AG08395 (cell line): ENCODE measurements at places on chromosomes 6 and 20.

DNA sequence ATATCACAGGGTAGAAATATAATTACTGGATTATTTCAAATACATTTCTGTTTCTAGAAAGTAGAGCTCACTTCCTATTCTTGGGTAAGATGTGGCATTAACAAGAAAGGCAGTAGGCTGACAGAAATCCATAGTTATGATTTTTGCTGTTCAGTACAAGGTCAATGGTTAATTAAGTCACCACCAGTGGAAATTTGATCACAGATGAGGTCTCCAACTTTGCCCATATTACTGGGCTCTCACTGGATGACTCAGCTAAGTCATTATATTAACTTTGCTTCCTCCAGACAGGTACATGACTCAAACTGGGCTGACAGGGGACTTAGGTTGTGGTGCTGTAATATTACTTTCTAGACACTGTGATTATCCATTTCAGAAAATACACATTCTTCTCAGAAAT is 212.4 kb downstream of the GRIK2 start:
- DNase-seq = no peak

DNA sequence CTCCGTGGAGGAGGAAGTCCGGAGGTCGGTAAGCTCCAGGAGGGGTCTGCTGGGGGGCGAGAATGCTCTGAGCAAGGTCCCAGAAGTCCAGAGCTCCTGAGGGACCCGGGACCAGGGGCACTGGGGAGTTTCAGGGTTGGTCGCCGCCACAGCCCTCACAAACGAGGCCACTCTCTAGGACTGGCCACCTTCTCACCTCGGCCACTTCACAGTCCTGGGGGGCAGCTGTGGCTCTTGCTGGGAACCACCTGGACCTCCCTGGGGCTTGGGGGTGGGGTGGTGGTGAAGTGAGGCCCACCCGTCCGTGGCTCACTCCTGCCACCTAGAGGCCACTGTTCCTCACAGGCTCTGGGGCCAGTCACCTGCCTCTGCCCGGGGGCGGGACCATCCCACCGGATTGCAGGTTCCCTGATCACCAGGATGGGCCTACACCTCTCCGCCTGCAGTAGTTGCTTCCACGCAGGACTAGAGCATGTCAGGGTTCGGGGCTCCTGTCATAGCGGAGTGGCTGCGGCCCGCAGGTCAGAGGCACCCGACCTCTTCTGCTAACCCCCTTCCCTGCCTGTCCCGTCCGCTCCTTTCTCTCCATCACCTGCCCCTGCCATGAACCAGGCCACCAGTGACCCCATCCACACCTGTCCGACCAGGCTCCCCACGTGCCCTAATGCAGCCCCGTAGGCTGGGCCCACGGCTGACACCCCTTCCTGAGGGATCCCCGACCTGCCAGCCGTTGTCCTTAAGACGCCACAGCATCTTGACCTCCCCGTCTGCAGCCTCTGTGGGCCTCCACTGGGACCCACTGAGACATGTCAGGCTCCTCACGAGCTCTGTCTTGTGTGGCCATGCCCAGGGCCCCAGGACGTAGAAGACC is 5.1 kb upstream of the TCEA2 start:
- peak; percentile 82 for DNase-seq

- no peak for DNase-seq
Measured at GRCh38 chr6:68317366-68317765, 317.7 kb upstream of the ADGRB3 start.

GRCh38 chr6:113529196-113529595 is 327.9 kb upstream of the MARCKS start:
- DNase-seq = peak; percentile 35

- no peak for DNase-seq
Measured at GRCh38 chr20:53020376-53020775, 48.2 kb downstream of the TSHZ2 start.

- DNase-seq = no peak
Measured at GRCh38 chr6:79863566-79863965, 83.8 kb downstream of the ELOVL4 start.

DNA sequence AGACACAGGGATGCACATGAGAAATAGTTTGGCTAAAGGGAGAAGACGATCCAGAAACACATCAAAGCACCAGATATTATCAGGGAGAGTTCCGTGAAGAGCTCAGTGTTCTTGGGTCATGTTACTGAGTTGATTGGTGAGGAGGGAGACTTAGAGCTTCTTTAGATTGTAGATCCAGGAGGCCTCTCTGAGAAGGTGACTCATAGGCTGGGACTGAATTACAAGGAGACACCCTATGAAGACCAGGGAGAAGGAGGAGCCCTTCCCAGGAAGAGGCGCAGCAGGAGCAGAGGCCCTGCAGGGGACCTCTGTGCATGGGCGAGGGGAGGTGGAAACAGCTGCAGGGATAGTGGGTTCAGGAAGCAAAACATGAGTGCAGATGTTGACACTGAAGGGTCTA is 196.5 kb downstream of the SLC24A3 start:
- DNase-seq = no peak

- no peak for DNase-seq
Measured at GRCh38 chr20:52779125-52779524, 193.0 kb upstream of the TSHZ2 start.

- DNase-seq = no peak
Measured at GRCh38 chr6:158912655-158913054, 87.3 kb downstream of the RSPH3 start.

DNA sequence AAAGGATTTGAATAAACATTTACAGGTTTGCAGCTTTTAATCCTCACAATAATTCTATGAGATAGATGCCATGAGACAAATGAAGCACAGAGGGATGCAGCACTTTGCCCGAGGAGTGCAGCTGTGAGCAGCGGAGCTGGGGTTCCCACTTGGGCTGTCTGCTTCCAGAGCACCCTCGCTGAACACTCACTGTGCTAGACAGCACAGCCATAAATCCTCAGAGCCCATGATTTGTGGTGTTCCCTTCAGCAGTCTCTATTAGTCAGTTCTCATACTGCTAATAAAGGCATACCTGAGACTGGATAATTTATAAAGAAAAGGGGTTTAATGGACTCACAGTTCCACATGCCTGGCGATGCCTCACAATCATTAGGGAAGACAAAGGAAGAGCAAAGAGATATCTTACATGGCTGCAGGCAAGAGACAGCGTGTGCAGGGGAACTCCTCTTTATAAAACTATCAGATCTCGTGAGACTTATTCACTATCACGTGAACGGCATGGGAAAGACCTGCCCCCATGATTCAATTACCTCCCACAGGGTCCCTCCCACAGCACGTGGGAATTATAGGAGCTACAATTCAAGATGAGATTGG is 25.3 kb upstream of the CTAGE9 start:
- no peak for DNase-seq

- no peak for DNase-seq
Measured at GRCh38 chr20:58892932-58893224, 40.4 kb downstream of the GNAS start.

- DNase-seq = peak; percentile 13
Measured at GRCh38 chr6:130426066-130426721, 60.4 kb downstream of the TMEM200A start.

DNA sequence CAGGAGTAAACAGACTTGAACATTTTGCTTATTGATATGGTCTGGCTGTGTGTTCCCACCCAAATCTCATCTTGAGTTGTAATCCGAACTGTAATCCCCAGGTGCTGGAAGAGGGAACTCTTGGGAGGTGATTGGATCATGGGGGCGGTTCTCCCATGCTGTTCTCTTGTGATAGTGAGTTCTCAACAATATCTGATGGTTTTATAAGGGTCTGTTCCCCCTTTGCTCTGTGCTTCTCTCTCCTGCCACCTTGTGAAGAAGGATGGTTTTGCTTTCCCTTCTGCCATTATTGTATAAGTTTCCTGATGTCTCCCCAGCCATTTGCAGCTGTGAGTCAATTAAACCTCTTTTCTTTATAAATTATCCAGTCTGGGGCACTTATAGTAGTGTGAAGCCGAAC is 40.0 kb downstream of the MYLIP start:
- DNase-seq = no peak

DNA sequence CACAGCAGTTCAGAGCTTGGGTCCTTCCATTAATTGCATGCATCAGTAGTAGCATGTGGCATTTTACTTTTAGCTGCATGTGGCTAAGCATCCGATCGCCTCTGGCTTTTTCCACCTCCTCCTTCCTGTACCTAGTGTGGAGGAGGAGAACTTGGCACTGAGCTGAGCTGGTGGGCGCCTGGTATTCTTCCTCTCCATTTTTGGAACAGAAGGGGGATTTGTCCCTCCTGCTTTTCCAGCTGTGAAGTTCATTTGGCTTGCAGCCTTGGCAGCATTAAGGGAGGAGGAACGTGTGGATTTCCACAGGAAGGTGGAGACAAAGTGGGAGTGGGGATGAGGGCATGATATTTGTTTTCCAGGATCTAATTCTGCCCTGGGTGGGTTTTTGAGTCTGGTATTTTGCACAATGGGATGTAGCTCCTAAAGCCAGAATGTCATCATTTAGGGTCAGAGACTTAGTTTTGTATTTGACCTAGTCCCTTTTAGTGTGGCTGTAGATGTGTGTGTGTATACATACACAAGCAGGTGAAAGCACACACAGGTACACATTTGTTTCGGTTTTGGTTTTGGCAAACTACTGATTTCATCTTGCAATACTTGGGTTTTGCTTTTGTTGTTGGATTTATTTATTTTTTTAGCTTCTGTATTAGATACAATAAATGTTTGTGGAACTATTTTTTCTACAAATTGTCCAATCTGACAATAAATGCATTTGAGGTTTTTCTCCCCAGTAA is 90.0 kb downstream of the SASH1 start:
- DNase-seq = no peak

DNA sequence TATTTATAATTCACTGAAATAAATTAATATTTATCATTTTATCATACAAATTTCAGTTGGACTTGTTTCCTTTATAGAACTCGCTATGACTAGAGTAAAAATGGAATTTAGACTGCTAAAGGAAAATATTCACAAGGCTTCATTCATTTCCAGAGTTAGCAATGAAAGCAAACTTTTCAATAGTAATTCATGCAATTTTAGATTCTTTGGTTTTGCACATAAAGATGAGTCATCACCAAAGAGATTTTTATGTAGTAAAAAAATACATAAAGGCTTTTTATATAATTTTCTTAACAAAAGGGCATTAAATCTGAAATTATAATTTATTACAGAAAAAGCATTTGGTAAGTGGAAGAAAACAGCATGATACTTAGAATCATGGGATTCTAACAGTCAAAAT is 37.2 kb upstream of the STXBP5 start:
- DNase-seq = no peak

GRCh38 chr6:1868561-1869261 is 259.0 kb downstream of the FOXC1 start:
- no peak for DNase-seq

- DNase-seq = peak; percentile 28
Measured at GRCh38 chr6:137799950-137800568, 67.0 kb upstream of the TNFAIP3 start.

GRCh38 chr6:87164506-87164905 is 9.1 kb downstream of the ZNF292 start:
- DNase-seq = no peak

- DNase-seq = no peak
Measured at GRCh38 chr20:45153752-45154151, 20.9 kb upstream of the PI3 start.

DNA sequence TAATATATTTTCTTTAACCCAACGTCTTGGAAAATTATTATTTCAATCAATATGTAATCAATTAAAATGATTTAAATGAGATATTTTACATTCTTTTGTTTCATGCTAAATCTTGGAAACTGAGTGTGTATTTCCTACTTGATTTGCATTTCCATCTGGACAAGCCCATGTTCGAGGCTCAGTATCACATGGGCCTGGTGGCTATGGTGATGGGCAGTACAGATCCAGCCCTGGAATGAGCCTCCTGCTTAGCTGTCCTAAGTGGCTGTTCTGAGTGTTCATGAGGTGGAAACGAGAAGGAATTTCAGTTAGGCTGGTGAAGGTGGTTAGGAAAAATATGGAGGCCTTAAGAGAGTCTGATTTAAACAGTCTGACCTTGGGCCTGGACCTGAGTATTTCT is 73.0 kb upstream of the ATXN1 start:
- DNase-seq = no peak

DNA sequence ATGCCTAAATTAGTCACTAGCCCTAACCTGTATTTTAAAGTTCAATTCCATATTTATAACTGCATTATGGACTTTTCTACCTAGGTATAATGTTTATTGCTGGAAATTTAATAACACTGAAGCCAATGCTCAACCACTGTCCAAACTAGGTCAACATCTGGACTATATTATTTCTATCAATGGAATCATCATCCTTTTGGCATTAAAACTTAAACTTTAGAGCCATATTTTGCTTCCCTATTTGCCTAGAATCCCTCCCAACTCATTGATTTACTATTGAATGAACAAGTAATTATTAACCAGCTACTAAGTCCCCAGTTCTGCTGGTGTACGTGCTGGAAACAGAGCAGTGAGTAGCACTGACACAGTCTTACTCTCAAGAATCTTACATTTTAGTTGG is 291.7 kb upstream of the SPTLC3 start:
- no peak for DNase-seq

GRCh38 chr20:62975251-62975760 is 22.8 kb downstream of the SLC17A9 start:
- DNase-seq = no peak

DNA sequence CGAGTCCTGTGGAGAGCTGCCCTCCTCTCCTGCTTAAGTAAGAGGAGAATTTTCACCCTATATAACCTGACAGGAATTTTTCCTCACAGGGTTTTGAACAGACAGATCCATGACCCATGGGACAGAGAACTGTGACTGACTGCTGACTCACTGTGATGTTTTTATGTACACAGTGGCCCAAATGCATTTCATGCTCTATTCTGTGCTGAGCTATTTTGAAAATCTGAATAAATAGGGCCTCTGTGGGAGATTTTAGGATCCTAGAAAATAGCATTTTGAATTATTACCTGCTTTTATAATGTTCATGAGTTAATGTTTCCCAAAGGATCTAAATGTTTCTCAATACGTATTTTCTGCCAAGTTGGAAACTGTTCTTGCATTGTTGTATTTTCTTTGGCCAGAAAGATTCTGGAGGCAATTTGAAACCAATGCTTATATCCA is 577.4 kb downstream of the HTR1B start:
- no peak for DNase-seq

DNA sequence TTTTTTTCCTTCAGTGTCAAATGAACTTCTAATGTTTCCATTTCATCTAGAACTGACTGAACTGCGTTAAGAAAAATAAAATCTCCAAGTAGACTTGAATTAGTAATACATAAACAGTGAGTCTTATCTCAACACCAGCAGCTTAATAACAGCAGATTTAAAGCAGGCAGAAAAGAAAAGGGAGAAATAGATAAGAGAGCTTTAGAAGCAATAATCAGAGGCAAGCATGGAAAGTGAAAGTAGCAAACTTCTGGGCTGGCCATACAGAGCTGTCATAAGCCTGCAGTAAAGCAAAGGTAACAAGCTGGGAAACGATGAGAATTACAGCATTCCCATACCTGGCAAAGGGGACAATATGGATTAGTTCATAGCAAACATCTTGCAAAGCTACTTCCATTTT is 16.9 kb upstream of the ANGPT4 start:
- DNase-seq = no peak

GRCh38 chr6:158897236-158897635 is 78.1 kb upstream of the EZR start:
- DNase-seq = no peak

- peak; percentile 83 for DNase-seq
Measured at GRCh38 chr6:109793792-109794191, 102.7 kb downstream of the FIG4 start.
